ENCODE measurements at places on chromosomes 16 and 17. TPM values are rescaled to one million over a fixed set of nuclear protein-coding genes. Genes with fewer than 3 reads are reported as not detected.

GRCh38 chr16:87601401-87601981 is 817 bp upstream of the JPH3 start:
- DNase-seq: no peak

DNA sequence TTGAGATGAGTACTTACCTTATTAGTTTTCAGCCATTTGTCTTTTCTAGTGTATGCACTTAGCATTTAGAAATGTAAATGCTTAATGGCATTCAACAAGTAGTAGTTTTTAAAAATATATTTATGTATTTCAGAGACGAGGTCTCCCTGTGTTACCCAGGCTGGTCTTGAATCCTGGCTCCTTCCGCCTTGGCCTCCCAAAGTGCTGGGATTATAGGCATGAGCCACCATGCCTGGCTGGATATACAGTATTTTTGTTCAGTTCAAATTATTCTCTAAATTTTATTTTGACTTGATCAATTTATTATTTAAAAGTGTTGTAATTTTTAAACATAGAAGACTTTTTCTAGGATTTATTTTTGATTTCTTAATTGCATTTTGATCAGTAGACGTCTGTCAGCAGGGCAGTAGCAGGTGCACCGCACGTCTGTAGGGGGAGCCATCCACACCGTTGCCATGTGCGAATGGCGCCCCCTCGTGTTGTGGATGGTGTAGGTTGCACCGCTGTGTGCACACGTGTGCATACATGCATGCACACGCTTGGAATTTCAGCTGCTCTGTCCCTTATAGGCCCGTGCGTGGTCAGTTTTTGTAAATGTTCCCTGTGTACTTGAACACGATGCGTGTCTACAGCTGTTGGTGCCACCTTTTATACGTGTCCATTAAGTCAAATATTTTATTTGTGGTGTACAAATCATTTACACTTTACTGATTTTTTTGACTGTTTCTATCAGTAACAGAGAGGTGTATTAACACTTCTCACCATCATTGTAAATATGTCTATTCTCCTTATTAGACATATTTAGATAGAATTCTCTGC is 30.6 kb downstream of the RPTOR start:
- peak; percentile 90 for DNase-seq

GRCh38 chr17:50879086-50879485 is 12.9 kb upstream of the TOB1 start:
- no peak for DNase-seq

GRCh38 chr16:23423496-23424049 is 29.4 kb downstream of the COG7 start:
- DNase-seq: no peak

DNA sequence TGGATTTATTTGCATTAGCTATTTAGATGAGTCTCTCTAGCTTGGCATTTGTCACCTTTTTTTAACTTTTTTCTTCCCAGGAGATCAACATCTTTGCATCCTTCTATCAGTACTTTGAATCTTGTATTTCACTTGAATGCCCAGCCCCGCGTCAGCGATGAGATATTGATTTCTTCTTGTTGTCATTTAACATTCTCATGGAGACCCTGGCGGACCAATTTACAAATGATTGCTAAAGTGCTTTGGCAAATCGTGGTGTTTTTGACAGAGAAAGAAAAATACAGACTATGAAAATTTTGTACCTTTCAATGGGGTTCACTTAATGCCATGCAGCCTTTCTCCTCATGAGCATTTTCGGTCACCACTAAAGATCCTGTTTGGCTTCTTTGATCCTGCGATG is 269.7 kb downstream of the ABCC12 start:
- DNase-seq: no peak

DNA sequence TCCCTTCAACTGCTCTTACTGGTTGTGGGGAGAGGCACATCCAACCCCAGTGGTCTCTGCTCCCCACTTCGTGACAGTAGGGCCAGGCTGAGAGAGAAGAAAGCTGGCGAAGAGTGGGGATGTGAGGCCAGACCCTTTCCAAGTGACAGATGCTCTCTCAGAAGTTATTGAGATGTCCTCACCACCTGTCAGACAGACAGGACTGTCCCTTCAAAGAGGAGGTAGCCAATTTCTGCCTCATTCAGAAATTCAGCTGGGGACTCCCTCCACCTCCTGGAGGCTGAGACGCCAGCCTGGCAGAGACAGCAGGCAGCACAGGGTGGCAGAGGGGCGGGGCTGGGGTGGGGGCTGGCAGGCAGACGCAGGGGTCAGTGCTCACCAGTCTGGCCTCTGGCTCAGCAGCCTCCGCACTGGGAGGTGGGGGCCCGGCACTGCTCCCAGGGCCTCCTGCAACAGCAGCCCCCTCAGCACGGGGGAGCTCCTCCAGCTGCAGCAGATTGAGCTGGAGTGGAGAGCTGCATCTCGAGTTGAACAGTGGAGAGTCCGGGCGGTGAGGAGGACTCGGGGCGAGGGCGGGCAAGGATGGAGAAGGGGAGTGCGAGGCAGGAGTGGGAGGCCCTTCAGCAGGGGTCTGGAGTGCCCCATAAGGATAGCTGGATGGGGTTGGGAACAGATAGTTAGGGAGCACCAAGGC is 9.2 kb downstream of the PER1 start:
- DNase-seq: no peak

PDIA2 gene
- total RNA-seq: not detected

HSPB9 gene
- 0.33 TPM for total RNA-seq

UTS2R gene
- total RNA-seq: not detected
